Activated gamma-delta T cell treated with Interleukin-2 at 50 U/mL for 16 hours (primary cell): ENCODE measurements at places on chromosomes 7 and 10.

- DNase-seq: peak; percentile 42
These were observed 124.9 kb downstream of the DLG5 start for GRCh38 chr10:77801474-77802161.

- no peak for DNase-seq
These were observed 26.4 kb downstream of the C10orf71 start for GRCh38 chr10:49325131-49325915.

DNA sequence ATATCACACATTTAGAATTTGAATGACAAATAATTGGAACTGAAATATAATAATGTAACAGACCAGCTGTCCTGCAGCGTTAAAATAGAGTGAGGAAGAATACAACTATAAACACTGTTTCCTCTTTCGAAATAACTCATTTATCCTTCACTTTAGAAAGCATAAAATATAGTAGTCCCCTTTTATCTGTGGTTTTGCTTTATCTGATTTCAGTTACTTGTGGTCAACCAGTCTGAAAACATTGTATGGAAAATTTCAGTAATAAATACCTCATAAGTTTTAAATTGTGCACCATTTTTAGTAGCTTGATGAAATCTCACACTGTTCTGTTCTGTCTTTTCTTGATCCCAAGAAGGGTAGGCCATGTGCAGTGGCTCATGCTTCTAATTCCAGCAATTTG is 31.7 kb downstream of the POLR1F start:
- DNase-seq: no peak

DNA sequence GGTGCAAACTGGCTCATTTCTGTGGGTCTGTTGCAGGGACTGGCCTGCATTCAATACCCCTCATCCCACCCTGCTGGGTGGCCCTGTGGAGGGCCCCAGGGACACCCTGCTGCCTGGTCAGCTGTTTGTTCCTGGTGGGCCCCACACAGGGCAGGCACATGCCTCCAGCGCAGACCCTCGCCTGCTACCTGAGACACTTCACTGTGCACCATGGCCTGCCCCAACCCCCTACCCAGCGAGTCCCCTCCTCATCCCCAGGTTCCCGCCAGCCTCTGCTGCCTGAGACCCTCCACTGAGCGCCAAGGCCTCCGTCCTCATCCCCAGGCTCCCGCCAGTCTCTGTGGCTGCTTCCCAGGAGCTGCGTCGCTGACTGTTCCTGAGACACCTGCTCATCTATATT is 16.8 kb downstream of the GPR146 start:
- DNase-seq: no peak

DNA sequence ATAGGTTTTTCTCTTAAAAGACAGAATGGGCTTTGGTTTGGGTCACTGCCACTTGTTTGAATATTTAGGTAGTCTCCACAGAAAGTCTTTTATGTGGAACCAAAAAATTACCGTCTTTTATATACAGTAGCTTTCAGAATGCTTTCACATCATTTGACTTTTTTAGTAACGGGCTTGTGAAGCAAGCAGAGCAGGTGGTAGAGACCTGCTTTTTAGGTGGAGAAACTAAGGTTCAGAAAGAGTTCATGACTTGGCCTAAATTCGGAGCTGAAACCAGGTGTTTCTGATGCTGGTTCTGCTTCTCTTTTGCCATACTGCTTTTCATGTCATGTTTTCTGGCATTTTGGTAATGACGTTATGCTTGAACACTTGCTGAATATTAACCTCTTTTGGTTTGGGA is 36.3 kb downstream of the GARS1 start:
- no peak for DNase-seq

- DNase-seq: no peak
These were observed 19.5 kb downstream of the DNAJB9 start for GRCh38 chr7:108589199-108589598.

- DNase-seq: no peak
These were observed 259.7 kb downstream of the PAXIP1 start for GRCh38 chr7:154743206-154743605.

DNA sequence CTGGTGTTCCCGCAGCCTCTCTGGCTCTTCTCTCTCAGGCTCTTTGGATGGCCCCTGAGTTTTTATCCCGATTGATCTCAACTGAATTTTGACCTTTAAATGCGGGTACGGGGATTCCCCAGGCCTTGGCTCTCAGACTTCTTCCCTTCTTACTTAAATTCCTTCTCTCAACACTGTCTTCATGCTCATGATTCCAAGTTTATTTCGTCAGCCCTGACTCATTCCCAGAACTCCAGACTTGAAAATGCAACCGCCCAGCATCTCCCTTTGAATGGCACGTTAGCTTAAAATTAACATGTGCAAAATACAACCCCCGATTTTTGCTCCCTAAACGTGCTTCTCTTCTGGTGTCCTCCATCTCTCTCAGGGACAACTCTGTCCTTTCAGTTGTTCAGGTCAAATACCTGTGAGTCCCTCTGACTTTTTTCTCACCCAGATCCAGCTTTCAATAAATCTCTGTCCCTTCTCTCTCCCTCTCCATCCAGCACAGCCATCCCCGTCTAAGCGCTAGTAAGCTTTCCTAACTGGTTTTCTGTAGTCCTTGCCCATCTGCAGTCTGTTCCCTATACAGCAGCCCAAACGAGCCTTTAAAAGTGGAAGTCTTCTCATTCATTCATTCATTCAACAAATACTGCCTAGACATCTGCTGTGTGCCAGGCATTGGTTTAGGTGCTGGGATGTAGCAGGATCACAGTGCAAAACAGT is 7.1 kb downstream of the HECW1 start:
- DNase-seq: no peak

- no peak for DNase-seq
These were observed 19.2 kb downstream of the ANTXRL start for GRCh38 chr10:46305986-46306385.

DNA sequence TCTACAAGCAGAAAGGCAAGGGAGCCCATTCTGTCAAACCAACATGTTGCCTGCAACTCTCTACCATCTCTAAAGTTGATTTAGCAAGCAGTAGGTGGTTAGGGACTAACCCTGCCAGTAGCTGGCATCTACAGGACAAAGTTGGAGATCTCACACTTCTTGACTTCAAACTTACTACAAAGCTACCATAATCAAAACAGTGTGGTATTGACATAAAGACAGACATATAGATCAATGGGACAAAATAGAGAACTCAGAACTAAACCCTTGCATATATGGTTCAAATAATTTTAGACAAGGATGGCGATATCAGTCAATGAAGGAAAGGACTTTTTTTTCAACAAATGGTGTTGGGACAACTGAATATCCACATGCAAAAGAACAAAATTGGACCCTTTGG is 84.9 kb downstream of the MAP3K8 start:
- no peak for DNase-seq

GRCh38 chr10:127577376-127578258 is 28.5 kb downstream of the NPS start:
- DNase-seq: no peak

DNA sequence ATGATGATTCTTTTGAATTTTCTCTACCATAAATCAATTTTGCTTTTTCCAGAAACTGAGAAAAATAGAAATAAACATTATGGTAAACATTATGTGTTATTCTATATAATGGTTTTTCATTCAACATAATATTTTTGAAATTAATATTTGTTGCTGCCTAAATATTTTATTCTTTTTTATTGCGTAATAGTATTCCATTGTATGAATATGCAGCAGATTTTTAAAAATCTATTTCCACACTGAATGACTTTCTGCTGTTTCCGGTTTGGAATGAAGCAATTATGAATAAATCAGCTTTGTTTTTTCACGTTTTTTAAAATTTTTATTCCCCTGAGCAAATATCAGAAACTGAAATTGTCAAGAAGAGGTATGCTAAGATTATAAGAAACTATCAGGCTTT is 335.2 kb upstream of the KCND2 start:
- no peak for DNase-seq

GRCh38 chr7:92609921-92610518 is 19.8 kb upstream of the FAM133B start:
- no peak for DNase-seq

GRCh38 chr7:85695533-85695932 is 508.7 kb upstream of the SEMA3D start:
- no peak for DNase-seq

- DNase-seq: no peak
These were observed 6.8 kb upstream of the NAT16 start for GRCh38 chr7:101186844-101187428.
